CD4-positive, alpha-beta T cell treated with Interleukin-15 for 1 hour (primary cell): ENCODE measurements at places on chromosomes 3 and 15.

DNA sequence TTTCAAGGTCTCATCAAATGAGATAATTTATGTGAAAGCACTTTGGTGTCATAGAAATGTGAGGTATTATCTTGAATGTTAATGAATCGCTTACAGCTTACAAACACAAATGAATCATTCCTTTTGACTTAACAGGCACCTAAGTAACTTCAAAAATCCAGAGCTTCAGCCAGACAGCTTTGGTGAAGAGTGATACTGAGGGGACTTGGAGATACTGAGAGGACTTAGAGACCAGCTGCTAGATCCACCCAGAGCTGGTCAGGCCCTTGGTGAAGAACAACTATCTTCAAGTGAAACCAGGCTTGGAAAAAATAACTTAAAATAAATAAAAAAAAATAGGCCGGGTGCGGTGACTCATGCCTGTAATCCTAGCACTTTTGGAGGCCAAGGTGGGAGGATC lies 16.2 kb upstream of the ZFYVE19 start:
- no peak for DNase-seq

GRCh38 chr15:28989239-28989830 lies 103.6 kb downstream of the APBA2 start:
- no peak for DNase-seq

DNA sequence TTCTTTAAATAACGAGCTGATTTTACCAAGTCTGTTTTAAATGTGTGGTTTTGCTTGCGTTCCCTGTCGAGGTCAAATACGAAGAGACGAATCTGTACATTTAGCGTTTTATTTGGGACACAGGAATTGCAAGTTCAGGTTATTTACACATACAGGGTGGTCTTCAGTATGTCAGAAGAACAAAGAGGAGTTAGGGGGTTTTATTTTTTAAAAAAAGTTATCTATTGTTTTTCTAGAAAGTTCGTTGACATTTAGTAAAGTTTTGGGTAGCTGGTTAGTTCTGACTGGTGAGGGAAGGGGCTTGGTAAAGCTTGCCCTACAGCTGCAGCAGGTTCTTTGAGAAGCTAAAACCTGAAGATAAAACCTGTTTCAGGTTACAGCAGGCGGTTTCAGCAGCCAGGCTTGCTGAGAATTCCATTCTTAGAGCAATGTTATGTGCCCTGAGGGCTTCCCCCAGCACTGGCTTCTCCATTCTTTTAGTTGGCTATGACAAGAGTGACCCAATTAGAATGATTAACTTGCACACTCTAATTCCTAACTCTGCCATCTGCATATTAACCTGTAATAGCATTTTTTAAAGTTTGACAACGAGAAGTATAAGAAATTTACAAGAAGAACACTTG lies 815 bp upstream of the ZNF280D start:
- no peak for DNase-seq

- no peak for DNase-seq
Observed at GRCh38 chr3:143040261-143040879, 39.0 kb downstream of the U2SURP start.

GRCh38 chr3:66527246-66527645 lies 26.4 kb upstream of the LRIG1 start:
- DNase-seq: no peak

- DNase-seq: no peak
Observed at GRCh38 chr3:162094301-162094700, 597.7 kb downstream of the OTOL1 start.

GRCh38 chr3:82715091-82715856 lies 953.8 kb upstream of the GBE1 start:
- no peak for DNase-seq

DNA sequence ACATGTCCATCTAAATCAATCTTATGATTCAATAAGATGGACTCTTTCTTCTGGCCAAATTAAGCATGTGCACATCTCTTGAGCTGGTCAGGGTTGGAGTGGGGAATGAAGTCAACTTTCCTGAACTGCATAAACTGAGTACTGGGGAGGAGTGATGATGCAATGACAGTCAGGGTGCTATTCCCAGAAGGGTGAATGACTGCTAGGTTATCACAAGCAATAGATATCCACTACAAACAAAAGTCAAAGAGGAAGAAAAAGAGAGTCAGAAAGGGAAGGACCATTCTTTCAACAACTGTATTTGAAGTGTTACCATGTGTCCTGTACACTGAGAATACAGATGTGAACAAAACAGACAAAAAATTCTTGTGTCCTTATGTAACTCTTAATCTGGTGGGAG lies 70.0 kb downstream of the ALCAM start:
- no peak for DNase-seq

DNA sequence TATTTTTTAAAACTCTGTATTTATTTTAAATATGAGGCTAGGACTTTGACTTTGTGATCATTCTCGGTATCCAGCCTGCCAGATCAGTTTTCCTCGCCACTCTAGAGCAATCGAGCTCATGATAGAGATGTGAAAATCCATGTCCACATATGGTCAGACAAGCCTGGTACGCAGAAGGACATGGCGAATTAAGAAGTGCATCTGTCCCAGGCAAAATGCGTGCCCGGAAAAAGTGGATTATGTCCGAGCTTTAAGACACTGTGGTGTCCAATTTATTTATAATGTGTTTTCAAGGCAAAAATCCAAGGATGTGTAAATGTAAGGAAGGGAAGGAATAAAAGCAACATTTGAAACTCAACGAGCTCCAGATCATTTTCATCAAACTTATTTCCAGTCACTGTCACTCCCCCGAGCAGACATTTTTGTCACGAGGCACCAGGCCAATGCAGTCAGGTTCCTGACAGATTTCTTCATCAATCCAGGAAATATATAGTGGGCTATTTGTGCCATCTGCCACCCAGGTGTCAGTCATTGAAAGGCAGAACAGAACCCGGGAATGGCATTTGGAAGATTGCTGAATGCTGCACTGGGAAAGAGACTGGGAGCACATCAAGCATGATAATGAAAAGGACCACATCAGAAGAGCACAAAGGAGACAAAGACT lies 825.7 kb downstream of the SQOR start:
- DNase-seq: no peak

DNA sequence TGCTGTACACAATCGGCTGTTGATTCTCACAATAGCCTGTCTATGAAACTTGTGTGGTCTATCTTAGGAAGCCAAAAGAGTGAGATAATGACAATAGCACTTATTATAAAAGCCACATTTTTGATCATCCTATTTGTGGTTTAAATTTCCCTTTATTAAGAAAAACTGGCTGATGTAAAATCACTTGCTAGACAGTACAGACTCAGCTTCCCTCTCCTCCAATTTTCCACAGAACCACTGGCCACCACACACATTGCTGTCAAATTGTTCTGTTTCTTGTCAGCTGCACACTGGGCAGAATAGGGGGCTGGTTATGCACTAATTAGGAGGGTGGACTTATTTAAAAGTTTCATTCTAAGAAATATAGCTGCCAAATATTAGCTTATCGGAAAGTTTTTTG lies 425.9 kb downstream of the EPHA3 start:
- no peak for DNase-seq

DNA sequence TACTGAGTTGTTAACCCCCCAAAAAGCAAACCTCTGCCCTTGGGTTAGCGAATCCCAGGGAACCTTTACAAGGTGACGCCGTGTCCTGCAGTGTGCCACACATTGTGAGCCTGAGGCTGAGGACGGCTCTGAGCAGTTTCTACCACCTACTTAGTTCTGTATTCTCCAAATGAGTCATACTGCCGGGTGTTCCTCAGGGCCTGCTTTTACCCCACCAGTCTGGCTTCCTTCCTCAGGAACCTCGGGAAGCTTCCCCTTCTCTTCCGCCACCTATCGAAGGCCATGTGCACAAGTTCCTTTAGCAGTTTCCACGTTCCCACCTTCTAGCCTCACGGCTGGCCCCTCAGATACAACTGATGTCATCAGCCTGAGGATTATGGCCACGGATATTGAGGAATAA lies 384.0 kb upstream of the TPM1 start:
- DNase-seq: peak; percentile 48

- DNase-seq: peak; percentile 54
Observed at GRCh38 chr3:172074586-172074985, 35.2 kb downstream of the FNDC3B start.

GRCh38 chr15:49649987-49650386 lies 29.1 kb downstream of the DTWD1 start:
- no peak for DNase-seq

- DNase-seq: no peak
Observed at GRCh38 chr3:12818773-12819172, 22.3 kb downstream of the CAND2 start.

- DNase-seq: no peak
Observed at GRCh38 chr3:171994646-171995428, 44.5 kb upstream of the FNDC3B start.

DNA sequence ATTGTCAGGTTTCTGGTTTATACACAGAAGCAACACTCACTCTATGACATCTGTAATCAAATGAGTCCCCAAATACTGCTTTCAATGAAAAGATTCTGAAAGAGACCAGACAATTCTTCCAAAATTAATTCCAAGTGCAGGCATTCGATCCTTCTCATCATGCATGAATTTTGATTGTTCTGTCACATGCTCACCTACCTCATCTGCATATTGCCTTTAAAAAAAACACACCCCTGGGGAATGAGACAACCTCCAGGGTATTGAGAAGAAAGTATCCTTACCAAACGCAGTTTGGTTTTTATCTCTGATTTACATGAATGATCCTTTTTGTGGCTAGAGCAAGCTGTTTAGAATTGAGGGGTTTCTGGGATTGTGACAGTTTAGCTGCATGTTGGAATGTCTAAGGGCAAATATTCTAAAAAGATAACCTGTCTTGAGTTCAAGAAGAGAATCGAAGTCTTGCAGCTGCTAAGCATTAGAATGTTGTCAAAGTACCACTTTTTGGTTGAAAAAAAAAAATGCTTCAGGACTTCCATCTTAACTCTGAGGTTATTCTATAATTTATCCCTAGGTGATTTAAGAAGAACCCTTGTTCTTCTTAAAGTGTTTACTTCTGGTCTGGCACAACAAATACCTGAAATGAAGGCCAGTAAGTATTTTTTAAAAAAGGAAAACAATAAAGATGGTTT lies 653.1 kb downstream of the RBMS3 start:
- no peak for DNase-seq

GRCh38 chr3:184443831-184444230 lies 64.0 kb downstream of the CHRD start:
- no peak for DNase-seq

DNA sequence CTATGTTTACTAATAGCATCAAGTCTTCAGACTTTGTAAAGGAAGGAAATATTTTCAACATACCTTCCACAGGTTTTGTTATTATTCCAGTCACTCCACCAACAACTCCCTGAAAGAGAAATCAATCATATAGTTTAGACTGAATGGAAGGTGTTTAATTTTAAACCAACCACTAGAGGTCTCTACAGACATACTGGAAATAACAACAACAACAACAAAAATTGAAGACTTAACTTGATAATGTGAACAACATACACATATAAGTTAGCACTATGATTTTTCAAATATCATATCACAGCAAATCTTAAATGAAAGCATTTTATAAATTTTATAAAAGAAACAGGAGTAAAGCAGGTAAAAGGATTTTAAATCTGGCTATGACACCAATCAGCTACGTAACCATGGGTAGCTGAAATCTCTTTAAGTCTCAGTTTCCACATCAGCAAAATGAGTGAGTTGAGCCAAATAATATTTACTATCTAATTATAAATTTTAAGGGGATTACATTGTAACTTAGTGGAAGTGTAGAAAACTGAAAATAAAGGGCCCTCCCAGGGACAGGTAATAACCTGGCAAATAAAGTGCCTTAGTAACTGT lies 188.2 kb downstream of the VPS13C start:
- no peak for DNase-seq

DNA sequence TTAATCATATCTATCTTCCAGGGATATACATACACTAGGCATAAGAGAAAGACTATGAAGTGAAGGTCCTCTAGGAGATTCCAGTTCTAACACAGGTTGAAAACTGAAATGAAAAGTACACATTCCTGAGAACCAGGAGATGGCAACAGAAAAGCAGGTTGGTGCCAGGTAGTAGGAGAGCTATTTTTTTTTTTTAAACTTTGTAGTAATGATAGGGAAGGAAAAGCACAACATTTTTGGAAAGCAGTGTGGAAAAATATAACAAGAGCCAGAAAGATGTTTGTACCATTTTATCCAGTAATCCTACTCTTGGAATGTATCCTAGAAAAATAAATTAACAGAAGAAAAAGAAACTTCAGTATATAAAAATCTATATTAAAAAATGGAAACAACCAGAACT lies 189.9 kb downstream of the DTWD1 start:
- DNase-seq: no peak

DNA sequence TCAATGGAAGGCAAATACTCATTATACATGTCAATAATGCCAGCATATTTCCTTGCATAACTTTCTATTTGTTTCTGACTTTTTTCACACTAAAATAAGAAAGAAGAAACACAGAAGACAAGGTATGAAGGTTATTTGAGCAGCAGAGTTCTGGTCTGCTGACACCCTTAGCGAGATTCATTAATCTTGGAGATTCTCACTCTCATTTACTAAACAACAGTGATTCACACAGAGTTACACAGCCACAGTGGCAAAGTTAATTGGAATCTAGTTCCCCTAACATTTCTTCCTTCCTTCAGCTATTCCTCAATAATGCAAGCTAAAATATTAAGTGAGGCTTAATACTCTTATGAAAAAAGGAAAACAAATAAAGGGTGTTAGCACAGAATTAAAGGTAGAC lies 1044.0 kb downstream of the IGSF11 start:
- no peak for DNase-seq

DNA sequence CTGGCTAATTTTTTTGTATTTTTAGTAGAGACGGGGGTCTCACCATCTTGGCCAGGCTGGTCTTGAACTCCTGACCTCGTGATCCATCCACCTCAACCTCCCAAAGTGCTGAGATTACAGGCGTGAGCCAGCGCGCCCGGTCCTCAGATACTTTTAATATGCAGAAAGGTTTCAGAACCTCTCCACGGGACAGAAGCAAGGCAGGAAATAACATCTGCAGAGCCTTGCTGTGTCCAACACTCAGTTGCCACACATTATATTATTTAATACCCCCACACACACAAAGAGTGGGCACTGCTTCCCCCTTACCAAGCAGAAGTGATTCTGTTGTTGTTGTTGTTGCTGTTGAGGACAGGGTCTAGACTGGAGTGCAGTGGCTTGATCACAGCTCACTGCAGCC lies 28.0 kb downstream of the OSBPL10 start:
- DNase-seq: no peak

DNA sequence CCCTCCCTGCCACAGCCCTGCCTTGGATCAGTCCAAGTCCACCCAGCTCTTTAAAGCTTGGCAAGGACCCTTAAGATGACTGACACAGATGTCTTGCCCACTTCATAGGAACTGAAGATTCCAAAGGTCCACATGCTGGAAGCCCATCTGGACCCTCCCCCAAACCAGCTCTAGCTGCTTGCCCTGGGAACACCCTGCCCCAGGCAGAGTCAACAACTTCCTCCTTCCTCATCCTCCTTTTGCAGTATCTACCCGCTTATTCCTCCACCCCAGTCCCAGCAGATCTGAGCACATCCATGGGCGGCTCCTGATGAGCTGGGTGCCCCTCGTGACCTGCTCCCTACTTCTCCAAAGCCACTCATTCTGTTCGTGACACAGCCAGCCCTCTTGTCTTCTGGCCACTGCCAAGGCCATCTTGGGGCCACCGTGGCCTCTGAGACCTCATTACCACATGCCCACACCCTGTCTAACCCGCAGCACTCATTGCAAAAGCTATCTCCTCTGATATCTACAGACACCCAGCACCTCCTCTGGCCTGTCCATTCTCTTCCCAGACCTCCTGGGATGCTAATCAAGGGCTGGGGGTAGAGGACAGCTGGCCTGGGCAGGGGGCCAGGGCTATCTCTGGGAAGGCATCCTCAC lies 2.0 kb upstream of the PFKFB4 start:
- peak; percentile 85 for DNase-seq

- DNase-seq: no peak
Observed at GRCh38 chr3:185406121-185406620, 43.2 kb downstream of the MAP3K13 start.

- DNase-seq: no peak
Observed at GRCh38 chr15:25407950-25408349, 30.9 kb downstream of the UBE3A start.
